Muscle of back (tissue), 13 donors: ENCODE measurements at places on chromosomes 7 and 10.
A peak's percentile ranks its signal among the peaks of the same experiment; 100 is the strongest.

DNA sequence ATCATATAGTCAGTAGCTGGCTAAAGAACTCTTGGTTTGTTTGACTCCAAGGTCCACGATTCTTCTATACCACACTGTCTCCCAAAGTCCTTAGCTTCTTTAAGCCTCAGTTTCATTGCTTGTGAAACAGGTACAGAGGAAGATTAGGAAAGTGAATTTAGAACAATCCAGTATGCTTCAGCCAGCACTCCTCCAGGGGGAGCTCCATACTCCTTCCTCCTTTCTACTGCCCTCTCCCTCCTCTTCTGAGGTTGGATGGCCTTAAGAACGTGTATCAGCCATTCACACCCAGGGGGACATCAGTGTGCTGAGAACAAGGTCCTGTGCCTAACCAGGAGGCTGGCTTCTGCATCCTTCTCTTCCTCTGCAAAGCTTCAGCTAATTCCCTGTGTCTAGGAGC is 54.8 kb upstream of the CALD1 start:
- no peak for DNase-seq

GRCh38 chr7:113087071-113087998 is 708 bp upstream of the GPR85 start:
- DNase-seq = peak; percentile 81

GRCh38 chr7:114414156-114415063 is at the start of gene FOXP2:
TSS of gene FOXP2 (plus strand) at chr7:114414815. CDS start at chr7:114426512, 11,697 bp downstream.
- DNase-seq = peak; percentile 58

- DNase-seq = no peak
Measured at GRCh38 chr10:104333032-104333727, 5.1 kb downstream of the ITPRIP start.

DNA sequence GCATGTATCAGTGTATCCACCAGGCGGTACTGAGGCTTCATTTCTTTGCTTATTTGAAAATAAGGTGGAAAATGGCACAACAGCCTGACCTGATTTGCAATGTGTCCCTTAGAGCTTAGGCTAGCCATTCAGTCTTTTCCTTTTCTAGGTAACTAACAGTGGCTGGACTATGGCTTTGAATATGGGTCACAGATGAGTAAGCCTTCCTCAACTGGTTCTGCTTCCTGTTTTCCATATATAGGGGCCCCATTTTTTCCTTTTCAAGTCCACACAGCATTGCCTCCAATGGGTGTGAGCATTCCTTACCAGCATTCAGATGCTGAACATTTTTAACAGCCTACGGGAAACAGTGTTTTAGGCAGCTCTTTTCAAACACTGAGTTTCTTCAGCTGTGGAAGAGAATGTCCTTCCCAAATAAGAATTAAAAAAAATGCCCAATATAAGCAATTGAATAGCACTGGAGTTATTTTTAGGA is 3.9 kb upstream of the ITGB1 start:
- DNase-seq = peak; percentile 65

GRCh38 chr10:68647672-68648341 is 73.2 kb upstream of the CCAR1 start:
- DNase-seq = peak; percentile 62

GRCh38 chr7:33903791-33904680 is 1.3 kb upstream of the BMPER start:
- DNase-seq = peak; percentile 90

DNA sequence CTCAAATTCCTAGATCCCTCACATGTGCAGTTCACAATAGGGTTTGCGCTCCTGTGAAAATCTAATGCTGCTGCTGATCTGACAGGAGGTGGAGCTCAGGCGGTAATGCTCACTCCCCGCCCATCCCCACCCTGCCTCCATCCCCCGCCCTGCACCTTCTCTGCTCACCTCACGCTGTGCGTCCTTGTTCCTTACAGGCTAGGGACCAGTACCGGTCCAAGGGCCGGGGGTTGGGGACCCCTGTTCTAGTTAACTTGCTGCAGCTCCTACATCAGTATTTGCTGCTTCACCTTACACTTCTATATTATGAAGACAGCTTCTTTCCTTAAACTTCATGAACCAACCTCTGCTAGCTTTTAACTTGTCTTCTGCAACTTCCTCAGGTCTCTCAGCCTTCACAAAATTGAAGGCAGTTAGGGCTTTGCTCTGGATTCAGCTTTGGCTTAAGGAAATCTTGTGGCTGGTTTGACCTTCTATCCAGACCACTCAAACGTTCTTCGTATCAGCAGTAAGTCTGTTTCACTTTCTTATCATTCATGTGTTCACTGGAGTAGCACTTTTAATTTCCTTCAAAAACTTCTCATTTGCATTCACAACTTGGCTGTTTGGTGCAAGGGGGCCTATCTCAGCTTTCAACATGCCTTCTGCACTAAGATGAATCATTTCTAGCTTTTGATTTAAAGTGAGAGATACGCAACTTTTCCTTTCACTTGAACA is 1.7 kb upstream of the TNKS2 start:
- peak; percentile 21 for DNase-seq

DNA sequence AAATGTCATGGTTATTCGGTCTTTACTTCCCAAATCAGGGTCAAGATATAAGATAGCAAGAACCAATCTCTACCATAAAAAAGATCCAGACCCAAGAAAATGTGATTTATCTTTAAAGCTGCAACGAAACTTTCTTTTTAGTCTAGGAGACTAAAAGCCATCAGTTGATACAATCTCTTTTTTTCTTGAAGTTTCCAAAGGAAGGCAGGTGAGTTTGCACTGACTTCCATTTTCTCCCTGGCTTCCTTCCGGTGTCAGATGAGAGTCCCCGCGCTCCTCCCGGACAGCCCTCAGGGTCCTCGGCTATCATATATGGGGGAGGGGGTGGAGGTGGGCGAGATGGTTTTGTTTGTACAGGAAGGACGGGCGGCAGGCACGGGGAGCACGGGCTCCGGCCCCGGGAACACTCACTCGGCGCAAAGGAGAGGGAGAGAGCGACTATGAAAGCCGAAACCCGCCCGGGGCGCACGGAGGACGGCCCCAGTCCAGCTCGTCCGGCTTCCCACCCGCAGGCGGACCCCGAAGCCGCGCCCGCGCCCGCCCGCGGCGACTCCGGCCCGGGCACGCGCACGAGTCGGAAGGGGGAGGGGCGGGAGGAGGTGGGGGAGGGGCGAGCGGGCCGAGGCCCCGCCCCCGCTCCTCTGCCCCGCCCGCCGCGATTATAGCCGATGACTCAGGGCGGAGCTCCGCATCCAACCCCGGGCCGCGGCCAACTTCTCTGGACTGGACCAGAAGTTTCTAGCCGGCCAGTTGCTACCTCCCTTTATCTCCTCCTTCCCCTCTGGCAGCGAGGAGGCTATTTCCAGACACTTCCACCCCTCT is at the start of gene BAG3:
TSS of gene BAG3 (plus strand) at position 689 of the 822 bp plus-strand sequence. CDS start 296 bp downstream, outside the sequence.
- peak; percentile 89 for DNase-seq

GRCh38 chr10:88113232-88113631 is 249.8 kb downstream of the PTEN start:
- peak; percentile 35 for DNase-seq
